ENCODE measurements at places on chromosomes 7 and 10.
A peak's percentile ranks its signal among the peaks of the same experiment; 100 is the strongest.

DNA sequence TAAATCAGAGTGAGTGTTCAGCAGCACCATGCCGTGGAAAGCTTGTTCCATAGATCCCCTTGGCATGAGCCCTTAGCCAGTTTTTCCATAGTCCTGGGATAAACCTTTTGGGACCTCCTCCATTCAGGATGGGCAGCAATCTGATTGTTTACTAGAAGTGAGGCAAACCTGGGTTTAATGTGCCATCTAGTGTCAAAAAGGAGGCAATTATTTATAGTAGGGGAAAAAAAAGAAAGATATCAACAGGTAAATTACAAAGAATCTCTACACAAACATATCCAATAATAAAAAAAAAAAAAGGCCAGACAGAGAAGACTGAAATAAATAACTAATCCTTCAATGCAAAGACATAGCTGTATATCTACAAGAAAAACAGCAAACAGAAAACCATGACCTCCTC lies 229.0 kb upstream of the STK17A start:
- DNase-seq: no peak

- no peak for DNase-seq
Measured at GRCh38 chr10:63430091-63430998, 35.4 kb downstream of the JMJD1C start.

GRCh38 chr7:37031571-37032257 lies 307.4 kb upstream of the AOAH start:
- peak; percentile 66 for DNase-seq

DNA sequence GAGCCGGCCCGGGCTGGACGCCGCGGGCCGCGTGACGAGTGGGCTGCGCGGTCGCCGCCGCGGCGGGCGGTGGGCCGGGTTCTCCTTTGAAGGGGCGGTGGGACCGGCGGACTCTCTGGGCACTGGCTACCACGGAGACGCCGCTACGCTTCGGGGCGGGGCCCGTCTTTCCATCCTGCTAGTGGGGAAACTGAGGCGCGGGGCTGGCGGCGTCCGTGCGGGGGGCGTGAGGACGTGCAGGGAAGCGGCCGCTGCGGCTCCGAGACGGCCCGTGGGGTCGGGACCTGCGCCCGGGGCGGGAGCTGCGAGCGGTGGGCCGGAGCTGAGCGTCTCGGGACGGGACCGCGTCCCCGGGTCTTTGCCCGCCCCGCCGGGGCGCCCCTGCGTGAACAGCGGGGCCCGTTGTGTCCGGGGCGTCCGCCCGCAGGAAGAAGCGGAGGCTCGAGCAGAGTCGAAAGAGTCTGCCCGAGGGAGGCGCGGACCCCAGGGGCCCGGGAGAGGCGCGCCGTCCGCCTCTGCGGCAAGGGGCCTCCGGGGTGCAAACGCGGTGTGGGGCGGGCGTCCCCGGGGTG lies 548 bp upstream of the BNIP3 start:
- DNase-seq: no peak

GRCh38 chr10:74705358-74705980 lies 120.9 kb upstream of the KAT6B start:
- peak; percentile 73 for DNase-seq

DNA sequence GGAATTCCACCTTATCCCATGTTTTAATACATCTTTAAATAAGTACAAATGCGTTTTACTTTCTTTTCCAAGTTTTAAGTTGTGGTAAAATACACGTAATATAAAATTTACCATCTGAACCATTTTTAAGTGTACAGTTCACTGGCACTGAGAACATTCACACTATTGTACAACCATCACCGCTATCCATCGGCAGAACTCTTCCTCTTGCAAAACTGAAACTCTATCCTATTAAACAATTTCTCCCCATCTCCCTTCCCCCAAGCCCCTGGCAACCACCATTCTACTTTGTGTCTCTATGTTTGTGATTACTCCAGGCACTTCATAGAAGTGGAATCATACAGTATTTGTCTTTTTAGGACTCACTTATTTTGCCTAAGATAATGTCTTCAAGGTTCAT lies 33.8 kb downstream of the HIP1 start:
- DNase-seq: no peak

GRCh38 chr10:47254611-47255010 lies 45.4 kb upstream of the GDF10 start:
- no peak for DNase-seq

DNA sequence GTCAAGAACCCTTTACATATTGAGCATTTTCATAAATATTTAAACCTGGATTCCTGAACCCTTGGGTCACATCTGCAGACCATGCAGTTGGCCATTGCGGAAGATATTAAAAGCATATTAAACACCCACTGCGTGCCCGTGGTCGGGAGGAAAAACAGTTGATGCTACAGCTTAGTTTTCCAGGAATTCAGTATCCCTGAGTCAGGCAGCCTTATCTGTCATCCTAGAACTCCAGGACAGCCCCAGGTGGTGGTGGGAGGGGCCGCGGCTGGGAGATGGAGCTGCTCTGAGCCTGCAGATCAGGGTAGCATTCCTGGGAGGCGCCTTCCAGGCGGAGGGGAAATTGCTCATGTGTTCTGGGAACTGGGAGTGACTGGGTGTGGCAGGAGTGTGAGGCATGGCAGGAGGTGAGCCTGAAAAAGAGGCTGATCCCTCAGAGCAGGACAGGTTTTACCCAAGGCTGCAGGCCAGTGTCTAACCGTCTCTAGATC lies 222.9 kb upstream of the SH2B2 start:
- DNase-seq: no peak

GRCh38 chr10:92595505-92595904 lies 2.6 kb downstream of the KIF11 start:
- no peak for DNase-seq

DNA sequence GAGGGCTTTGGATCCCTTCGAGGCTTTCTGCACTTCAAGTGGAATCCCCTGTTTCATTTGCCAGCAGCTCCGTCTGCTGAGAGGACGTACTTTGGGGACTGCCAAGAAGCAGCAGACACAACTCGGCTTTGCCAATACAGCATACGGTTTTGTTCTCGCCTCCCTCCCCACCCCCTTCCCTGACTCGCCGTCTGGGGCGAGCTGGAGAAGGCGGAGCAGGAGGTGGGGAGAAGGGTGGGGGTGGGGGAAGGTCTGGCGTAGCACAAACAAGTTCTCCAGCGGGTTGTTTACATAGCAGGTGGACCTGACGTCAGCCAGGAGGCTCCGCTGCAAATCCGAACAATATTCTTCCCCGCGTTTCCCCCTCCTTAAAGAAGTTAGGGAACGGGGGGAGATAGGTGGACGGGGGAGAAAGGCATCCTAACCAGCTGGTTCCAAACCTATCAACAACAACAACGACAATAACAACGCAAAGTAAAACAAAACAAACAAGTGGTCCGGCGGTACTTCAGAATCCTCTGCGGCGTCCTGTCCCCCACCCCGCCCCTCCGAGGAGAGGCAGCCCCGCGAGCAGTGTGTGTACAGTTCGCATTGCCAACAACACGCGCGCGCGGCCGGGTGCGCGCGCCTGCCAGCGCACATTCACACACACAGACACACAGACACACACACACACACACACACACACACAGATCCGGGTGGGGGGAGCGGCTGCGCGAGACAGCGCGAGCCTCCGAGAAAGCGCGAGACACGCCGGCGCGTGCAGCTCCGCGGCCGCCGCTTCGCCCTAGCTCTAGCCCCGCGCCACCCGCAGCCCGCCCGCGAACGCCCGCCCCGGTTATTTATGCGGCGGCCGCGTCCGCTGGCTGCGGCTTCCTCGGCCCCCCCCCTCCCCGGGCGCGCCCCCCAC lies 167.0 kb upstream of the PPP1R3A start:
- peak; percentile 71 for DNase-seq

DNA sequence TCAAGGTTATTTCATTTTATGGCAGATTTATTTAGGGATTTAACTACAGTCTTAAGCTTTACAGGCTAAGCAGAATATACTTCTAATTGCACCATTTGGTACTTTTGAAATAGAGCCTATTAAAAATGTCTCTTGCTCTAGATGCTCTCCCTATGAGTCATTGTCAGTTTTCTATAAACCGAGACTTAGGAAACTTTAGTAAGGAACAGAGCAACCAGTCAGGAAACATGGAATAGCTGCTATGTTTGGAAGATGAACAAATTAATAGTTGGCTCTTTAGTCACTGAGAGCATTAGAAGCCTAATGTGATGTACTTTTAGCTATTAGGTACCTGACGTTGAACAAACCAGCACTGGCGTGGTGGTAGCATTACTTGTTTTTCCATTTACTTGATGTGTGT lies 35.3 kb downstream of the INPP5F start:
- no peak for DNase-seq

- peak; percentile 52 for DNase-seq
Measured at GRCh38 chr10:113015201-113015600, 65.2 kb downstream of the TCF7L2 start.

DNA sequence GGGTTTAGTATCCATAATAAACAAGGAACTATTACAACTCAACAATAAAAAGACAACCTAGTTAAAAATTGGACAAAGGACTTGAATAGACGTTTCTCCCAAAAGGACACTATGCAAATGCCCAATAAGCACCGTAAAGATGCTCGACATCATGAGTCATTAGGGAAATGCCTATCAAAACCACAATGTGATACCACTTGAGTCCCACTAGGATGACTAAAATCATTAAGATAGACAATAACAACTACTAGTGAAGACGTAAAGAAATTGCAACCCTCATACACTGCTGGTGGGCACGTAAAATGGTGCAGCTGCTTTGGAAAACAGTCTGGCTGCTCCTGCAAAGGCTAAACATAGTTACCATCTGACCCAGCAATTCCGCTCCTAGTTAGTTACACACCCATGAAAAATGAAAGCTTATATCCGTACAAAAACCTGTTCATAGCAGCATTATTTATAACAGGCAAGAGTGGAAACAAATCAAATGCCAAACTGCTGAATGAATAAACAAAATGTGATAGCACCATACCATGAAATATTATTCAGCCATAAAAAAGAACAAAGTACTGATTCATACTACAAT lies 17.3 kb downstream of the CCDC3 start:
- no peak for DNase-seq

- DNase-seq: peak; percentile 85
Measured at GRCh38 chr10:69757553-69758309, 44.0 kb upstream of the COL13A1 start.

DNA sequence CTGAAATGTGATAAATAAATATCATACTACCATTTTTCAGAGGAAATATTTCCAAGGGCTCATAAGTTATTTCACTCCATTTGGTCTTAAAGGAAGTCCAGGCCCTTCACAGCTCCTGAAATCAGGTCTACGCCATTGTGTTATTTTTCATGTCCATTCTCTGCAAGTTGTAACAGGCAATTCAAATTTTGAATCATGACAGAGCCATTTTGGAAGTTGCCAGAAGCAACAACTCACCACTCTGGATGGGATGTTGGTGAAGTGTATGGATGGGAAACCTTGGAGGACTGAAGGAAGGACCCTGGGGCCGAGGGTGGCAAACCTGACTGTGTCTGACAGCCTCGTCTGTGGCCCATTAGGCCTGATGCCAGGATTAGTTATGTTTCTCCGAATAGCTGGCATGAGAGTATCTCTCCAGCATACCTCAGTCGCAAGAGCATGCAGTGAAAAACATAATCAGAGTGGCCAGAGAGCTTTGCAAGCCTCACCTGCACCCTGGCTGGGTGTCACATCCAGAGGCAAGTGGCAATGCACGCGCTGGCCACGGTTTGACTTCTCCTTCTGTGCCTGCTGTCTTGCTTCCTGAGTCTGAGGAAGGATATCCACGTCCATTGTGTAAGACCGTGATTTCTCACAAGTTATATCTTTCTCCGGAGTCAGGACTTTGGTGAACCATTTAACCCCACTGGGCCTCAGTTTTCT lies 87.1 kb downstream of the NRP1 start:
- DNase-seq: no peak

- DNase-seq: no peak
Measured at GRCh38 chr7:98651760-98652159, 34.7 kb downstream of the NPTX2 start.

DNA sequence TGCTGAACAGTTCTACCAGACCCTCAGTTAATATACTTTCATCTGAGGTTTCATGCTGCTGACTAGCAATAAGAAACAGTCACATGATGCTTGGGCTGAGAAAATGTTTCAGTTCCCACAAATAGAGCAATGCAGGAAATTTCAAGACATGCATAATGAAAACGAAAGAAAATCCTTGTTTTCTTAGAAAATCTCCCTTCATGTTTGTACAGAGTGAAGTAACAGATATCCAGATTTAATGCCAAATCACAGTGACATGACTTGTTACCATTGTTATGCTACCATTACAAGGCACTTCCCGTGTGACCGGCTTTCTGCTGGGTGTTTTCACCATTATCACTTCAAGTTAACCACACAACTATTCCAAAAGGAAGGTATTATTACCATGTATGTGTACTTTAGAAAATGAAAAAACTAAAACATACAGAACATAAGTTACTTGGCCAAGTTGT lies 121.7 kb downstream of the DOCK4 start:
- DNase-seq: no peak

DNA sequence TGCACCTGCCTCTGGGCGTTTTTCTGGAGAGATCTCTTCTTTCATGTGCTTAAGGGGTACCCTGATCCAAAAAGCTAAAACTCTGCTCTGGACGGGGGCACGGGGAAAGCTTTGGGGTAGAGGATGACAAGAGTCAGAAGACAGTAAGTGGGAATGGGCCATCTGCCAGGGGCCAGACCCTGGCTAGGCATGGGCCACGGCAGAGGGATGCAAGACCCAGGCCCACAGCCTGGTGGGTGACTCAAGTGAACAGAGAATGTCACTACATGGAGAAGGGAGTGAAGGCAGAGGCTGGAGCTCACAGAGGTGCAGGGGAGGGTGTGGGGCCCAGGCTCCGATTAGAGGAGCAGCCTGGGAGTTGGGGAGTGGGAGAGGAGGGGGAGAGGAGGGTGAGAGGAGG lies 15.3 kb downstream of the FLNC start:
- no peak for DNase-seq

DNA sequence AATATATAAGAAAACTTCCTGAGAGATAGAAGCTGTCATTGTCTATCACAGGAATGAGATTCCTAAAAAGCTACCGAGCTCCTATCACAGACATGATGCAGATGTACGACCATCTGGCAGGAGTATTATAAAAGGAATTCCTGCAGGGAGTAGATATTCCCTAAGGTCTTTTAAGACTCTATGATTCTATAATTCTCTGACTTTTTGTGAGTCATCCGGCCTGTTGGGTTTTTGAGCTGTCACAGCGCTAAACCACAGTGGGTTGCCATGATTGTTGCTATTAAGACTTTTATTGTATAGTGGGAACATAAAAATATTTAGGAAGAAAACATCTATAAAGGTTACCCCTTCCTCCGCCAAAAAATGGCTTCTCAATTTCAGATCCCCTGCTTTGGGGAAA lies 223.4 kb downstream of the BMPER start:
- DNase-seq: no peak

DNA sequence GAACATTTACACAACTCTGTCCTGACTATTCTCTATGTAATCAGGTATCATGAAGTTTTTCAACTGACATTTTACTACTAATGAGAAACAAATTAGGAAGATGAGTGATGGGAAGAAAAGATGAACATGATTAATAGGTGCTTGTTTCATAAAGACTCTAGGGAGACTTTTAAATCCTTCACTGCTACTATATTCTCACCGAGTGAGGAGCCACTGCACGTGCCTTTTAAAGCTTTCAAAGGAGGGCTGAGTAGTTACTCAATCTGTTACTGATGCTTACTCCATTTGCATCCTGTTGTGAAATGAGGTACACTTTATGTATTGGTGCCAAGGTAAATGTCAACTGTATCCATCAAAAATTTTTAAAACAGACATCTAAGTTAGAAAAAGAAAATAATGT lies 1.3 kb upstream of the COMMD3 start:
- no peak for DNase-seq

GRCh38 chr7:50908628-50909290 lies 126.1 kb upstream of the GRB10 start:
- no peak for DNase-seq
